Stimulated activated naive B cell treated with anti-CD40 and anti-IgM and Interleukin-4, amounts not matched to agents 10 μg/mL and 1 μg/mL and 100 μg/mL, for 72 hours (primary cell): ENCODE measurements at places on chromosomes 7 and 10.

GRCh38 chr10:127908106-127908958 lies 1.4 kb downstream of the PTPRE start:
- no peak for DNase-seq

DNA sequence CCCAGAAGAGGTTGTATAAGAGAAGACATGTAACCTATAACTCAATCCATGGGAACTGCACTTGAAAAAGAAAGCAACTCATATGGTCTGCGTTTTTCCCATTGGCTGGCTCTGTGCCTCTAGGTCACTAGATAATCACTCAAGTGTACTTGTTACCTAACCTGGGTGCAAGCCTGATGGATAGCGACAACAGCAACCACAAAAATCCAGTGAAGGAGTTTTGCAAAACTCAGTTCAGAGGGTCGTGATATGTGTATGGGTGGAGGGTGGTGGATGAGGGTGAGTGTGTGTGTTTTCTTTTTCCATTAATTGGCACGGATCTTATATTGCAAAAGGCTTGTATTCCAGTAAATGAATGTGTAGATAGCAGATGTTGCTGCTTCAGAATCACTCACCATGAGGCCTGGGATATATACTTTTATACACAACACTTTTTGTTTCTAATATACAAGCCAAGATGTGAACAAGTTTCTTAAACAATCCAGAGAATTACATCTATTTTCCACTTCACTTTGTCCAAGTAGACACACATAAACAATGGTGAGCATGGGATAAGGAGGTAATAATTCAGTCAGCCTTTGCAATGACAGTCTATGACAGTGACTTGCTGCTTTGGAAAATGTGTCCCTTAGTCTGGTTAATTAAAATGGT lies 286.9 kb upstream of the DKK1 start:
- no peak for DNase-seq

DNA sequence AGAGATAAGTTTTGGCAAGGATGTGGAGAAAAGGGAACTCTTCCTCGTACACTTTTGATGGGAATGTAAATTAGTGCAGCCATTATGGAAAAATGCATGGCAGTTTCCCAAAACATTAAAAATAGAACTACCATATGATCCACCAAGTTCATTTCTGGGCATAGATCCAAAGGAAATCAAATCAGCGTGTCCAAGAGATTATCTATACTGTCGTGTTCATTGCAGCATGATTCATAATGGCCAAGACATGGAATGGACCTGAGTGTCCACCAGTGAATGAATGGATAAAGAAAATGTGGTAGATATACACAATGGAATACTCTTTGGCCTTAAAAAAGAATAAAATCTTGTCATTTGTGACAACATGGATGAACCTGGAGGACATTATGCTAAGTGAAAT lies 70.3 kb upstream of the RSU1 start:
- no peak for DNase-seq

GRCh38 chr10:18290651-18291313 lies 150.6 kb downstream of the CACNB2 start:
- DNase-seq, result no peak

- no peak for DNase-seq
Measured at GRCh38 chr10:24639124-24639523, 84.6 kb downstream of the ARHGAP21 start.

DNA sequence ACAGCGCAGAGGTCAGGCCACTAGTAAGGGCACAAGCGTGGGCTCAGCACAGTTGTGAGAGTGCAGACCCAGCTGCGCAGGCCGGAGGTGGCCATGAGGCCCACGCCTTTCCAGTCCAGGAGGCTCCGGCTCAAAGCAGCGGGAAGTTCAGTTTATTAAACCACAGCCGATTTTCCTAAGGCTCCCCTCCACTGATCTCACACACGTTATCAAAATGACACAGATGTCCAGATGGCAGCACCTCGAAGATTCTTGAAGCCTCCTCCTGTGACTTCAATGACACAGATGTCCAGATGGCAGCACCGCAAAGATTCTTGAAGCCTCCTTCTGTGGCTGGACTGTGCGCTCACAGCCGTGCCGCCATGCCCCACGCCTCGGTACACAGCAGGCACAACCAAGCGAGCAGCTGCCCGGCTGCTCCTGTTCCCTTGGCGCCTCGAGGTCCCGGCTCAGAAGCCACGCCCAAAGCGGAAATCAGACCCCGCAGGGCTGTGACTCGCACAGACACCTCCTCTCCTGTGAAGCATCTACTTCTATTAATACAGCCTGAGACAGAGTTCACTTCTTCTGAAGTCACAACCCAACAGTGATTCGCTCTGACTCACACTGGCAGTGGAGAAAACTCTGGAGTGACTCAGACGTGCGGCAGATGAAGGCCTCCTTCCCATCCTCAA lies 122.7 kb downstream of the MAD1L1 start:
- DNase-seq, result peak; percentile 66

GRCh38 chr10:25692761-25693160 lies 241.3 kb upstream of the MYO3A start:
- no peak for DNase-seq
